ENCODE measurements at places on chromosomes 1 and 21.

GRCh38 chr21:36992671-36993070 lies 13.8 kb upstream of the RIPPLY3 start:
- no peak for DNase-seq

GRCh38 chr1:100455478-100456072 lies 82.4 kb upstream of the GPR88 start:
- DNase-seq = no peak

DNA sequence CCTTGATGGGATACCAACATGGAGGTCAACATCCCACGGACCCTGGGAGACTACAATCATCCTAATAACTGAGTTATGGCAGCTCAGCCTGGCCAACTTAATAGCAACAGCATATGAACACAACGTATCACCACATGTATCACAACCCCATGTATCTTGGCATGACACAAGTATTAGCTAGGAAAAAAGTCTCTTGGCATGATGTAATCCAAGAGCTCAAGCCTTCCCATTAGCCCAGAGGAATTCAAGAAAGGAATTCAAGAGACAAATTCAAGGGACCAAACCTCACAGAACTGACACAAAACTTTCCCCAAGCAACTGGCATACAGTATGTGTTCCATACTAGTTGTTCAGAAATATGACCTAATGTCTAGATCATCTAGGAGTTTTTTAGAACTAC lies 100.9 kb upstream of the HMGB4 start:
- DNase-seq = no peak

DNA sequence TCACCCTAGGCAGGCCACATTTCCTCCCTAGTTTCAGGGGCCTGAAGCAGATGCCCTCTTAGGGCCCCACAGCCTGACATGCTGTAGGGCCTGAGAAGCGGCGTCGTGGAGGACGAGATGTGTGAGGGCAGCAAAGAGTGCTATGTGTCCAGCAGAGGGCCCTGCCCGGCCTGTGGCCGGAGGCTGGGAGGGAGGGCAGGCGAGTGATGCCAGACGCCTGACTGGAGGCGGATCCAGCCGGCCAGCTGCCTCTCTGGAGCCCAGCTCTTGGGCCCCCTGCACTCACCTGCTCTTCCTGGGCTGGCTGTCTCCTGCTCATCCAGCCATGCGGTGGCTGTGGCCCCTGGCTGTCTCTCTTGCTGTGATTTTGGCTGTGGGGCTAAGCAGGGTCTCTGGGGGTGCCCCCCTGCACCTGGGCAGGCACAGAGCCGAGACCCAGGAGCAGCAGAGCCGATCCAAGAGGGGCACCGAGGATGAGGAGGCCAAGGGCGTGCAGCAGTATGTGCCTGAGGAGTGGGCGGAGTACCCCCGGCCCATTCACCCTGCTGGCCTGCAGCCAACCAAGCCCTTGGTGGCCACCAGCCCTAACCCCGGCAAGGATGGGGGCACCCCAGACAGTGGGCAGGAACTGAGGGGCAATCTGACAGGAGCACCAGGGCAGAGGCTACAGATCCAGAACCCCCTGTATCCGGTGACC lies at the start of gene GPR37L1:
TSS of gene GPR37L1 (plus strand) at position 279 of the 697 bp plus-strand sequence. CDS start at position 326, 47 bp downstream.
- no peak for DNase-seq

GRCh38 chr1:15283526-15283925 lies 36.5 kb downstream of the FHAD1 start:
- DNase-seq = no peak

- DNase-seq = no peak
These were observed 24.6 kb downstream of the RAVER2 start for GRCh38 chr1:64769482-64769881.

- no peak for DNase-seq
These were observed 243.0 kb upstream of the GJB5 start for GRCh38 chr1:34511802-34512201.
